ENCODE measurements at places on chromosomes 2 and 18.

- DNase-seq = no peak
Observed at GRCh38 chr18:68797871-68798270, at the start of gene CCDC102B. Gene CCDC102B (plus strand): TSS chr18:68798080. CDS start chr18:68836764, 38,684 bp downstream.

- no peak for DNase-seq
Observed at GRCh38 chr2:216661639-216662375, 28.6 kb downstream of the IGFBP2 start.

DNA sequence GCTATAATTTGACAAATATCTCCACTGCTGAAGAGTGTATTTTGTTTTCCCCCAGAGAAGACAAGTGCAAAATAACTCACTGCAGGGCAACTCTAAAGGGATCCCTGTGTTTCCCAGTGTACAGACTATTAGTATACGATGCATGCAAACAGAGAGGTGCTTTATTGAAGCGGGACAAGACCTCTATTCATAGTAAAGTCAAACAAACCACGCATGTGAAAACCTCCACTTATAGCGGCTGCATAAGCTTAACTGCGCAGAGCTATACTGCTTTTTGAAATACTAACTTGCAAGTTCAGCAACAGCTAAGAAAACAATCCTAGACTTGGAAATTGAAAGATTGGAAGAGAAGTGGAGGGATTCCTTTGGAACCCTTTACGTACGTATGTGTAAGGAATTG is 15.6 kb downstream of the RNF144A start:
- DNase-seq = no peak

DNA sequence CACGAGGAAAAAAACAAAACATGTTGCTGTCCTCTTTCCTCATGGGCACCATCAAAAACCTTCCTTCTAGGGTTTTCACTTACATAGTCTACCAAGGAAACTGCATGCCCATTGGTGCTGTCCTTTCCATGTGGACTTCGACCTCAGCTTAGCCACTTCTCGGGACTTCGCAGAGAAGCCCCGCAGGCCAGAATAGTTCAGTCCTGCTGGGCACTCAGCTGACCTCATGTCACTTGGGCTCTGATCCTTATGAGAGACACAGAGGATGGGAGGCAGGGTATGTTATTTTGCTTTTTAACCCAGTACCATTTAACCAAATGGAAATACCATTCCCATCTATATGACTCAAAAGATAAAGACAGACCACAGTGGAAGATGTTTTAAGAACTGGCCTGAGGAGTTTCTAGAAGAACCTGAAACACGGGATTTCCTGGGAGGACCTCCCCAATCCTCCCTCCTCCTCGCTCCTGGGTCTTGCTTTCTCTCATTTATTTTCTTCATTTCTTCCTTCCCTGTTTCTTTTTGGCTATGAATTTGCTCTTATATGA is 28.4 kb downstream of the AAK1 start:
- DNase-seq = no peak

DNA sequence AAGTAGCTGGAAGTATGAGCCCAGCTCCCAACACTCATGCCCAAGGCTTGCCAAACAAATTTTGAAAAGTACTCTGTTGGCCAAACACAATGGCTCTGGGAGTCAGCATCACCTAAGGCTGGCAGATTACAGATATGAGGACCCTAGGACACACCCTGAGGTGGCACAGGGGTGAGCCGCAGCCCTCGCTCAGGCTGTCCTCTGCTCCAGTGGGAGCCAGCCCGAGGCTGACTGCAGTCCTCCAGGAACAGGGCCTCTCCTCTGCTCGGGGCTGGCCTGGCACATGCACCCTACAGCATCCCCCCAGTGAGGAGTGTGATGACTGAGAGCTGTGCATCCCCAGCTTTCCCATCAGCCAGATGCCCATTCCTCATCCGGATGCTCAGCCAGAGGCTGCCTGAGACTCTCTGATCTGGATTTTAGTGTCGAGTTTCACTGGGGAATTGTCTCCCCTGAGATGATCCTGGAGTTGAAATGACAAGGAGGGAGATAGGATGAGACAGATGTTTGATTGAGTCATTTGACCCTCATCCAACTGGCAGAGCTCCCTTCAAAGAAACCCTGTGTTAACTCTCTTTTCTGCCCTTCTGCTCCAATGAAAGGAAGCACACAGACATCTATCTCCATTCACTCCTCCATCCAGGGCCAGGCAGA is 269.3 kb upstream of the NCKAP5 start:
- DNase-seq = no peak

DNA sequence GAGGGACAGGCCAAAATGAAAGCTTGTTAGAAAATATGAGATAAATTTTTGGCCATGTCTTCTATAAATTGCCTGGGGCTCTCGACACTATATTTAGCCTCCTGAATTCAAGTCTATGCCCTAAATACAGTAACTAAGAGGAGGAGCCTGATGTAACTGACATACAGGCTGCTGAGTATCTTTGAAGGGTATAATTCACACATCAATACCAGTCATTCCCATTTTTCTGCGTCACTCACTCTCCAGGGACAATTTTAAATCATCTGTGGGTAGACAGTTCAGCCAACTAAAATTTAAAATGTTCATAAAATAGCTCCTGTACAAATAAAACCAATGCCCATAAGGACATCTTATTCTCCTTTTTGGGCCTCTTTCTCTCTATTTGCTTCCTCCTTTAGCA is 105.9 kb downstream of the AP1S3 start:
- no peak for DNase-seq

DNA sequence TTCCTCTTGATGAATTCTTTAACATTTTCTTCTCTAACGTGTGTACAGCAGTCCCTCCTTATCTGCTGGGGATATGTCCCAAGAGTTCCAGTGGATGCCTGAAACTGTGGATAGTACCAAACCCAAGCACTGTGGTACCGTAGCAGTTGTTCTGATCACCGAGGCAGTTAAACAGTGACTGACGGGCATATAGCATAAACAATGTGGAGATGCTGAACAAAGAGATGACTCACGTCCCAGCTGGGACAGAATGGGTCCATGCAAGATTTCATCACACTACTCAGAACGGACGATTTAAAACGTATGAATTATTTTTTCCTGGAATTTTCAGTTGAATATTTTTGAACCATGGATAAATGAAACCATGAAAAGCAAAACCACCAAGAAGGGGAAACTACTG is 54.5 kb upstream of the SPAG16 start:
- DNase-seq = no peak

- no peak for DNase-seq
Observed at GRCh38 chr2:852168-852567, 98.5 kb upstream of the SNTG2 start.

DNA sequence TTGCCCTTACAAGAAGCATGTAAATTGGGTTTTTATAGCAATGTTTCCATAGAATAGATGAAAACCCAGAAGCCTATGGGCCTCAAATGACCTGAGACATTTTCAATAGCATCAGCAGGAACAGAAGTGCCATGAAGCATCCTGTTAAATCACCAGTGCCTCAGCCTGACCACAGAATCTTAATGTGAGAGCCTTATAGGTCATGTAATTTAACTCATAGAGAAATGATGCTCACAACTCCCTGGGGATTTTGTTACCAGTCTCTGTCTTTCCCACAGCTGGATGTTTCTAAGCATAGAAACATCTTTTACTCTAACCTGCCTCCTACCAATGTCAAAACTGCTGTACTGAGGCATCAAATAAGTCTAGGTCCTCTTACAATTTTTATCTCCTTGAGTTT is 295.8 kb upstream of the ACVR2A start:
- no peak for DNase-seq

DNA sequence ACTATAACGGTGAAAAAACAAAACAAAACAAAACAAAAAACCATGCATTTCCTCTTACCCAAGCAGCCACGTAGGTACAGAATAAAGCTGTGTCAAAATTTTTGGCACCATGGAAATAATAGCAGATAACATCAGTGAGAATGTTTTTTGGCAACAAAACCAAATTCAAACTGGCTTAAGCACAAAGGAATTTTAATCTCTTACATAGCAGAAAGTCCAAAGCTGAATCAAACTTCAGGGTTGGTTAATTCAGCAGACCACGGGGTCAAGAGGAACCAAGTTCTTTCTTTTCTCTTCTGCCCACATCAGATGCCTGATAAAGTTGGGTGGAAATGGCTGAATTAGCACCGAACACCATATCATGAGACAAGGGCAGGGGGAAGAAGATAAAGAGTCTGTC is 129.5 kb downstream of the PAX3 start:
- no peak for DNase-seq

- no peak for DNase-seq
Observed at GRCh38 chr2:98503481-98504105, 58.9 kb downstream of the INPP4A start.

DNA sequence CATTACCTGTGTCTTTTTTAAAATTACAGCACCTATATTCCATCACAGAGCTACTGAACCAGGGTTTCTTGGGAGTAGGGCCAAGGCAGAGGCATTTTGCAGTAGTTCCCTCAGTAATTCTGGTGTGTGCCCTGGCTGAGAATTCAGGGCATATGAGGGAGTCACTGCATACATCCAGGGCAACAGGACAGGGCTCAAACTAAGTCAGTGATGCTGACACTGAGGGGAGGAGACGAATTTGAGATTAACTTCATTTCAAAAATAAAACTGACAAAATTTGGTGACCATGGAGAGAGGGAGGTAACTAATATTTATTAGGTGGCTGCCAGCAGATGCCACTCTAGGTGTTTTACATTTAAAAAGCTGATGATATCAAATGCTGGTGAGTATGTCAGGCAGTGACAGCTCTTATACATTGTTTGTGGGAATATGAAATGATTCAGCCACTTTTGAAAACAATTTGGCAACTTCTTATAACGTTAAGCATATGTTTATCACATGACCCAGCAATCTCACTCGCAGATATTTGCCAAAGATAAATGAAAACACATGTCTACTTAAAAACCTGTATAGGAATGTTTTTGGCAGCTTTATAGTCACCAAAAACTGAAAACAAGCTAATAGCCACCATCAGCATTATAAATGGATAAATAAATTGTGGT is 20.3 kb downstream of the STRADB start:
- no peak for DNase-seq

- no peak for DNase-seq
Observed at GRCh38 chr2:223148516-223148915, 96.5 kb downstream of the KCNE4 start.

GRCh38 chr18:13054336-13054735 is 63.2 kb downstream of the CEP192 start:
- no peak for DNase-seq

DNA sequence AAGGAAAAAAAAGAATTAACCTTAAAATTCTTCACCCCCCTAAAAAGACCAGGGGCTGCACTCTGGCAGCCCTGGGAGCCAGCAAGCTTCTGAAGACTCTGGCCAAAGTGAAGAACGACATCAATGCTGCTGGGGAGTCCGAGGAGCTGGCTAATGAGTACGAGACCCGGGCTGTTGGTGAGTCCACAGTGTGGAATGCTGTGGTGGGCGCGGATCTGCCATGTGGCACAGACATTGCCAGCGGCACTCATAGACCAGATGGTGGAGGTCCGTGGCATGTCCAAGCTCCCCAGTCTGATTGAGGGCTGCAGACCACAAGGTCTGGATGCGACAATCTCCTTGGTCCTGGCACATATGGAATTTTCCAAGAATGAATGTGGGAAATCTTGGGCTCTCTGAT is 47.4 kb downstream of the TRPM8 start:
- DNase-seq = no peak

- no peak for DNase-seq
Observed at GRCh38 chr2:233198026-233198425, 53.4 kb upstream of the ATG16L1 start.

GRCh38 chr2:32450851-32451250 is 94.0 kb downstream of the BIRC6 start:
- DNase-seq = no peak

DNA sequence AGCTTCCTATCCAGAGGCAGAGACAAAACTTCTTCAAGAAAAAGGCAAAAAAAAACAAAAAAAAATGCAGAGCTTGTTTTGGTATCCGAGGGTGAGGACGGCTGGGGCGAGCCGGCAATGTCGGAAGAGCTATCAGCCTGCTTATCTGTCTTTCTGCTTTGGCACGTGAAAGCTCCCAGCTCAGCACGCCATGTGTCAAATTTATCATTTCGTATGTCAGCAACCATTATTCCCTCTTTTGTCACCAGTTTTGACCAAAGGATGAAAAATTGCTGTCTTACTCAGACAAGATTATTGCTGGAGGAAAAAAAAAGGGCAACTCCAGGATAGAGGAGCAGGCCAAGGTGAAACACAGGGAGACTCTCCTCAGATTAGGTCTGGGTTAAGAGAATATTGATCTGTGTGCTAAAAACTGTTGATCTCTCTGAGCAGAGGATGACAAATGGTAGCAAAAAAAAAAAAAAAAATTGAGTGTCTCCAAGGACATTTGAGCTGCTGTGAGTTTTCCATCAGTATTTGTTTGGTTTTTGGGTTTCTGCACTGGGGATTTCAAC is 532.0 kb upstream of the POU3F3 start:
- no peak for DNase-seq

GRCh38 chr18:38466426-38466825 is 900.8 kb upstream of the CELF4 start:
- no peak for DNase-seq

DNA sequence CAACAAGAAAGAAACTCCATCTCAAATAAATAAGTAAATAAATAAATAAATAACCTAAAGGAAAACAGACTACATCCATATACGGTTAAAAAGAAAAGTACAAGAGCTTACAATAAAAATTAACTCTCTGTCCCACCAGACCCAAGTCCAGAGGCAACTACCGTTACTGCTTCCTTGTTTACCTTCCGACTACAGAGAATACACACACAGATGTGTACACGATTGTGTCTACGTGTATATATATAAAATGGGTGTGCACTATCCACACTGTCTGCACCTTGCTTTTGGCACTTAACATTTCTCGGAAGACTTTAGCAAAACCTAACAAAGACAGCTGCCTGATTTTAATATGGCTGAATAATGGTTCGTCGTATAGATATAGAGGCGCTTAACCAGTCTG is 69.9 kb downstream of the ACTR2 start:
- DNase-seq = no peak

DNA sequence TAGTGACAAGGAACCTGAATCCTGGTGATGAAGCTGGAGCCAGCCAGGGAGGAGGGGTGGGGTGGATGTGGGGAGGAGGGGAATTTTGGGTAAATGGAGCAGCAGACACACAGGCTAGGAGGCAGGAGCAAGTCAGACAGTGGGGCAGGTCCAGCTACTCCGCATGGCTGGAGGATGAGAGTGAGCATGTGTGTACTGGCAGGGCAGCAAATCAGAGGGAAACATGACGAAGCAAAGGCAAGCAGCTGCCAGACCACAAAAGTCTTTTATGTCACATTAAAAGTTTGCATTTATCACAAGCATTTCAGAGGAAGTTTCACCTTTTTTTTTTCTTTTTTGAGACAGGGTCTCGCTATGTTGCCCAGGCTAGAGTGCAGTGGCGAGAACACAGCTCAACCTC is 11.9 kb upstream of the KIDINS220 start:
- no peak for DNase-seq

GRCh38 chr2:196459539-196459938 is 180.0 kb upstream of the CCDC150 start:
- DNase-seq = no peak

- DNase-seq = no peak
Observed at GRCh38 chr2:100408941-100409340, 8.5 kb downstream of the CHST10 start.

Data from anterior cingulate cortex (tissue), 58 donors.